ENCODE measurements at places on chromosomes 2 and 18.

- no peak for DNase-seq
Measured at GRCh38 chr2:196076778-196077568, 8.3 kb upstream of the DNAH7 start.

- DNase-seq: no peak
Measured at GRCh38 chr2:172927641-172928357, 147.8 kb upstream of the MAP3K20 start.

- DNase-seq: no peak
Measured at GRCh38 chr2:43425659-43426058, 170.2 kb downstream of the THADA start.

- no peak for DNase-seq
Measured at GRCh38 chr2:218985325-218986091, 524 bp upstream of the FEV start.

DNA sequence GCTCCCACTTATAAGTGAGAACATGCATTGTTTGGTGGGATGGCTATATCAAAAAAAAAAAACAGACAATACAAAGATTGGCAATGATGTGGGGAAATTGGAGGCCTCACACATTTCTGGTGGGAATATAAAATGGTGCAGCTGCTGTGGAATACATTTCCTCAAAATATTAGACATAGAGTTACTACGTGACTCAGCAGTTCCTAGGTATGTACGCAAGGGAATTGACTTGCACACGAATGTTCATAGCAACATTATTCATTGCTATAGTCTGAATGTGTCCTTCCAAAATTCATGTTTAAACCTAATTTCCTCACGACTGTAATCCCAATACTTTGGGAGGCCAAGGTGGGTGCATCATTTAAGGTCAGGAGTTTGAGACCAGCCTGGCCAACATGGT lies 2.3 kb upstream of the ARHGEF33 start:
- DNase-seq: no peak

GRCh38 chr2:165003443-165004130 lies 48.3 kb upstream of the SLC38A11 start:
- no peak for DNase-seq

GRCh38 chr18:45833846-45834245 lies 8.4 kb downstream of the SIGLEC15 start:
- no peak for DNase-seq

All from Jurkat, Clone E6-1 (cell line).